Activated naive CD4-positive, alpha-beta T cell treated with anti-CD3 and anti-CD28 coated beads, Interleukin-2, amount 50 U/mL, for 72 hours (primary cell): ENCODE measurements at places on chromosomes 1 and 21. TPM values are rescaled to one million over a fixed set of nuclear protein-coding genes. Genes with fewer than 3 reads are reported as not detected.

LRRC8C gene
- 27.0 TPM for total RNA-seq

CELA3B gene
- not detected for total RNA-seq

KCNE2 gene
- total RNA-seq, result not detected

RSPH1 gene
- total RNA-seq, result 0.11 TPM

C2CD4D gene
- total RNA-seq, result 1.6 TPM

HENMT1 gene
- 14.5 TPM for total RNA-seq

PLA2G2A gene
- not detected for total RNA-seq

AKR7A3 gene
- 0.68 TPM for total RNA-seq

PADI2 gene
- 0.12 TPM for total RNA-seq
